ENCODE measurements at places on chromosomes 3 and 15.
A peak's percentile ranks its signal among the peaks of the same experiment; 100 is the strongest.

GRCh38 chr15:60362321-60363086, 35.3 kb downstream of the ANXA2 start:
- DNase-seq = peak; percentile 65

DNA sequence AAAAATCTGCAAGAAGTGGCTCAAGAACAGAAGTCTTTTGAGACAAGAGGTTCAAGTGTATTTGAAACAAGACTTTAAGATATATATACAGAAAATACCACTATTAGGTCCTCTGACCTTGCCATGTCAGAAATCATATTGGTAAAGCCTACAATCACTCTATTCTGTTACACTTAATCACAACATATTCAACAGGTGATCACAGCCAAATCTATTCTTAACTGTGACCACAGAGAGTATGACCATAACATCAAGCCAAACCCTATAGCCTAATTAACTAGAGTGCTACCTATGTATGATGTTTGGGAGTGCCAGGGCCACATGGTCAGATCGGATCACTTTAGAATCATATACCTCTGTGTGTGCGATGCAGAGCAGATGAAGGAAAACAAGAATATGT, 2.2 kb downstream of the DNAJC19 start:
- no peak for DNase-seq

DNA sequence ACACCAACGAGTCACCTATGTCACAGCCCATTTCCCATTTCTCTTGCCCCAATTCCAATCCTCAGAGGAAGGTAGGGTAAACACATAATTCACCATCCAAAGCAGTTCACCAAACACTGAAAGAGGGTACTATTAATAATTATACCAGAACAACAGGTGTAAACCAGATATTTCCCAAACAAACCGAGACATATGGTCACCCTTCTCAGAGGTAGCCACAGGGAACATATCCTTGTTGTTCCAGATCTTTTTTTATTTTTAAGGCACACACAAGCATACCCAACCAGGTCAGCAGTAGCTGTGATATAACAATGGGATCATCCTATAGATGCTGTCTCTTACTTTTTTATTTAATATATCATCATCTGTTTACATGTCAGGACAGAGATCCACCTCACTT, 24.7 kb downstream of the MAGI1 start:
- DNase-seq = no peak

DNA sequence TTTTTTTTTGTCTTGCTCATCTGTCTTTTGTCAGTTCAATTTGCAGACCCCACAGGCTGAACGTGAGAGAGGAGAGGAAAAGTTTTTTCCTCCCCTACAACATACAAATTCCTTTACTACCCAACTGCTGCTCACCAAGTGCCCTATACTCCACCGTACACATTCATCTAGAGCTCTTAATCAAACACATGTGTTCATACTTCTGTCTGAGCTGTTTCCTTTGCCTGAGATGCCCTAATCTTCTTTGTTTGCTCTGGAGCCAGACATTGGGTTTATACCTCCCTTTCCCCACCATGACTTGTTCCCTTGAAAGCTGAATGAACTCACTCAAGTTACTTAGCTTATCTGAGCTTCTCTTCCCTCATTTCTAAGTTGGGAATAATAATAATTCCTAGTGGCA, 122.7 kb upstream of the RASGRP1 start:
- no peak for DNase-seq

GRCh38 chr3:191628571-191628970, 167.6 kb downstream of the PYDC2 start:
- no peak for DNase-seq

Data from activated CD4-positive, alpha-beta T cell treated with anti-CD3 and anti-CD28 coated beads for 48 hours (primary cell).